ENCODE measurements at places on chromosomes 4 and X.

DNA sequence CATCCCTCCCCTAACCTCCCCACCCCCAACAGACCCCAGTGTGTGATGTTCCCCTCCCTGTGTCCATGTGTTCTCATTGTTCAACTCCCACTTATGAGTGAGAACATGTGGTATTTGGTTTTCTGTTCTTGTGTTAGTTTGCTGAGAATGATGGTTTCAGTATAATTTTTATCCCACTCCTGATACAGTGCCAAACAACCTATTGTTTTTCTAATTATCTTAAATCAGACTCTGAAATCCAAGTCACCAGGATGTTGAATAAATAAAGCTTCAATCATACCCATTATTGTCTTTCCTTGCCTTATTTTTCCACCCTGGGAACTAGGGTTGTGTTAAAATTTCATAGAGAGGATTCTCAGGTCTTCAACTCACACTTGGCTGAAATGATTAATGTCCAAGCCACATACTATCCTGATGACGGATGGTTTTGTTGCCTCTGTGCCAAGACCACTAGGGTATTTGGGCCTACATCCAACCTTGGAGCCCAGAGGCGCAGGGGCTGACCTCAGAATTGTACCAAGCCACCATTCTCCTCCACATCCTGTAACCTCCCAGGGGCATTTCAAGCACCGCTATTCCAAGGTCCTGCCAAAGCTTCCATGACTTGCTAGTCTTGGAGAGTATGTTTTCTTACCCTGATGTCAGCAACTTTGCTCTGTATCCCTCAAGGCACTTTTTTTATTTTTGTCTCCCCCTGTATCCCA, 332.4 kb downstream of the ARHGAP24 start:
- DNase-seq: no peak

GRCh38 chr4:2059046-2059725, at the start of gene NAT8L:
NAT8L (plus strand) TSS chr4:2059327; CDS start chr4:2059512, 185 bp downstream.
- no peak for DNase-seq

GRCh38 chr4:40365766-40366165, 30.6 kb downstream of the CHRNA9 start:
- DNase-seq: no peak

- DNase-seq: no peak
Observed at GRCh38 chr4:151099976-151100417, 569 bp downstream of the RPS3A start.

DNA sequence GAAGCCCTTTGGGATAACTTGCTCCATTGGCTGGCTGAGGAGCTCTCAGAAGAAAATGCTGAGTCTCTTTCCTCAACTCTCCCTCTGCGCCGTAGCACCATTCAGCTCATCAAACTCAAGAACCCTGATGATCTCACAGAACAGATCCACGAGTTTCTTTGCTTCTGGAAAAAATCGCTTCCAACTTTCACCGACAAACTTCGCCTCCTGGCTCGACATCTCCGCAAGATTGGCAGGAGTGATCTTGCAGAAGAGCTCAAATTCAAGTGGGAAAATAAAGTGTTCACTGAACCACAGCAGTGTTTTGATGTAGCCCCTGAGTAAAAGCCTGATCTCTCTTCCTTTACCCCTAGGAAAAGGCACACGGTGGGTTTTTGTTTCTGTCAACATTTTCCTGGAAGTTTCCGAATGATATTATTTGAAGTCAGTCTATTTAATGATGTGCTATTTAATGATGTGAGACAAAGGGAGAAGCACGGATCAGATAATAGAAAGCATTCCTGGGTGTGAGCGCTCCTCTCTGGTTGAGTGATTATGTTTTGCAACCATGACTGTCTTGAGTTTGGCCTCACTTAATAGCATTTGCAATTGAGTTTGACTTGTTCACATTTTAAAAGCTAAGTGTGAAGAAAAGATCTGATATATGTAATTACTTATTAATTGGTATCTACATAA, 62.2 kb downstream of the DTHD1 start:
- no peak for DNase-seq

DNA sequence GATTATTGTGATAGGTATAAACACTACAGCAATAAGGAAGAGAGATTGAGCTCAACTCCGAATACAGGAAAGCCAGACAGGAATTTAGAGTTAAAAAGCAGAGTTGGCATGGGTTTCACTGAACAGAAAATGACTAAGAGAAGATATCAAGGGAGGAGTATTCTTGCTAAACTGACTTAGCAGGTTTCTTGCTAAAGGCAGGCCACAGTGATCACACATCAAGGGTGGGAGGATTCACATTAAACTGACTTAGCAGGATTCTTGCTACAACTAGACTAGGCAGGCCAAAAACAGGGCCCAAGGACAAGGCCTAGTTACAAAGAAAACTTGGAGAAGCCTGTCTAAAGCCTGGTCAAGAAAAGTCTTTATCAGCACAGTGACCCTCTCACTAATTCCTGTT, 195.1 kb downstream of the MAGEB5 start:
- no peak for DNase-seq

GRCh38 chrX:31201503-31201902, 129.7 kb upstream of the FTHL17 start:
- DNase-seq: no peak

DNA sequence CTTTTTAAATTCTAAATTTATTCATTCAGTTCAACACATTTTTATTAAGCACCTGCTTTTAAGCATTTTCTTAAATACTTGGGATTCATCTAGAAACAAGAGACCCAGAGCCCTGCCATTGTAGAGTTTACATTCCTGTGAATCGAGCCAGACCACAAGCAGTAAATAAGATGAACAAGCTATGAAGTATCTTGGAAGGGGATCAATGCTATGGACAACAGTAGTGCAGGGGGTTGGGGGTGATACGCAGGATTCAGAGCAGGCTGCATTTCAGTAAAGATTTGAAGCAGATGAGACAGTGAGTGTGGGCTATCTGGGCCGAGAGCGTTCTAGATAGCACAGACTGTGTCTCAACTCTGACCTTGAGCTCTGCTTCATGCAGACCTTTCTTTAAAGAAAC, 35.1 kb downstream of the CLDN22 start:
- no peak for DNase-seq

GRCh38 chr4:2330091-2331042, 68.5 kb upstream of the MXD4 start:
- no peak for DNase-seq

- DNase-seq: no peak
Observed at GRCh38 chr4:165992283-165992682, 119.2 kb downstream of the TLL1 start.

DNA sequence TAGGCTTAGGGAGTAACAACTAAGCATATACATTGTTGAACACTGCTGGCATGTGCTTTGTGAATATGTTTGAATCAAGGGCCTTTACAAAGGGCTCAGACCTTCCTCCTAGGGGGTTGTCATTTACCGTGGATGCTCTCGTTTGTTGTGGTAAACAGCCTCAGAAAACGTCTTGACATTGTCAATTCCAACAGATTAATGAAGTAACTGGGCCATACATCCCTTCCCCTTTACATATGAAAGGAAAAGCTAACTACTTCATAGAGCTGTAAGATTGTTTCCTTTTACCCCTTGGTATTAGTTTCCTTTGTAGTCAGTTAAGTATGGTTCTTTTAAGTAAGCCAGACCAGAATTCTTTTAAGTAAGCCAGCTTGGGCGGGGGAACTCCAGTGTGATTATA, 42.9 kb downstream of the FAT4 start:
- DNase-seq: no peak

GRCh38 chrX:96685210-96686099, 813 bp downstream of the DIAPH2 start:
- peak; percentile 19 for DNase-seq

DNA sequence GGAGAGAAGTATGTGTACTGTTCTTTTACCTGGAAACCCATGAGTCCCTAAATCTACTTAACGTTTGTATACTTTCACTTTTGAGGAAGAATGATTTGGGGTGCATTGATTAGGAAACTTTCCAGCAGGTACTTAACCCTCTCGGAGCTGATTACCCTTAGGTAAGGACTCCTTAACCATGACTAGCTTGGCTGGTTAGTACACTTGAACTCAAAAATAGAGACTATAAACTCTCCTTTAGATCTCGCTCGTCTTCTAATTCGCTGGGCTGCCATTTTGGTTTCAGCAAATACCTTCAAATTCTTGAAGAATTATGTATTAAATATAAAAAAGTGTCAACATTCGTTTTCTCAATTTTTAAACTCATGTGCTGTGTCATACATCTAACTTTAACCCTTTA, 2.0 kb downstream of the USP9X start:
- no peak for DNase-seq

DNA sequence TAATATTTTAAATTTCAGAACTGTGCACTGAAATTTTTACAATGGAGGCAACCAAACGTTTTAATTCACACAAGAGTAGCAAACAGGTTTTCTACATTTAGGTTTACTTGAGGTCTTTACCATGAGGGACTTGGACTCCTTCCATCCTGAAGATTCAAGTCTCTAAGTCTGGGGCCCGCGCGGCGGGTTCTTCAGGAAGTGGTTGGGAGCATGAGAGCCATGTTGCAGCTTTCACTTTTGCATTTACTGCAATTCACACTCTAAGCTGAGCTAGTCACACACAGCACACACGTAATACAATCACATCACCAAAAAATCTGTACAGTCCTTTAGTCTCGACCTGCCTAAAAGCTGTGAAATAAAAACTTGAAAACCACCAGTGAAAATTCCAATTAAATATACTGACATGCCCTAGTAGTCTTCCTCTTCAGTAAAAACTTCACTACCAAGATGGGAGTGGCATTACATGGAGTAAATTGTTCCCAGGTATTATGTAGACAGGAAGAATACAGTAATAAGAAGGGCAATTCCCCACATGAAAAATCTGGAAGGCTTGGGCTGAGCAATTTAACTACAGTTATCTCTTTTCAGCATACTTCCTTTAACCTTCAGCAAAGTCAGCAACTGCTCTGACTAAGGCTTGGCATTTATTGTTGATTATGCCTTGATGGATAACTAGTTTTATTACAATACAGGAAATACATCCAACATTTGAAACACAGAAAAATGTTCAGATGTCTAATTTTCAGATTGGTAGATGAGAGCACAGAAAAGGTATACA, 571.1 kb upstream of the DIPK2B start:
- peak; percentile 25 for DNase-seq

DNA sequence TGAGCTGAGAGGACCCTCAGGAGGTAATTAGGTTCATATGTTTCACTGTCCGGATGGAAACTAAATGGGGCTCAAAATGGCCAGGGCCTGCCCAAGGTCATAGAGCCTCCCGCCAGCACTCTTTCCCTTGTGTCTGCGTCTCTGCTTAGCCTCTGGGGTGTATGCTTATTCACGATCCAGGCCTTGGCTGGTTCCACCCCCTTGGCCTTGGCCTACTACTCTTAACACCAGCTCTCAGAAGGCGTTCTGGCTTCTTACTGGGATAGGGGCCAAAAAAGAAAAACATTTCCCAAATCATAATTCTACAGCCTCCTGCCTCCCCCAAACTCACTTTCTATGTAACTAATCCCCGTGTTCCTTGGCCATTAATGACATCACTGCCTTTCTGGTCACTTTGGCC, 68.8 kb downstream of the RTL5 start:
- no peak for DNase-seq

DNA sequence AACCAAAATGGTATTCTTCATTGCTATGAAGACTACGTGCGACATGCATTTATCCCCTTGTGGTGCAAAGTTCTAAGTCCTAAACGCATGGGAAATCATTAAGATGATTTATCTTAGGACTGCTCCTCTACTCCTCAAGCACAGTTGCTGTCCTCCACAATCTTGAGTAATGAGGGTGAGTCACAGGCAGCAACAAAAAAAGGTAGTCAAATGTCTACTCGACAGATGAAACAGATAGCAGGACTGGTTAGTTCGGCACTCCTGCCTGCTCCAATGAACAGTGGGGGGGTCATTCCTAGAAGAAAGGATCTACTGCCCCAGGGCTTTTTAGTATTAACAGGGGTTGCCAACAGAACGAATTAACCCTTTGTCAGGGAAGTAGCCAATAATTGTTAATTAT, 233.7 kb upstream of the FGF13 start:
- no peak for DNase-seq

- DNase-seq: peak; percentile 6
Observed at GRCh38 chrX:104112326-104112951, at the start of gene ZCCHC18. ZCCHC18 (plus strand) TSS chrX:104112523; CDS start chrX:104114112, 1,589 bp downstream.

GRCh38 chr4:174457468-174457867, 64.8 kb downstream of the HPGD start:
- DNase-seq: no peak

- no peak for DNase-seq
Observed at GRCh38 chrX:11097933-11098332, 13.2 kb upstream of the HCCS start.

GRCh38 chrX:80354966-80355465, 65.2 kb upstream of the TENT5D start:
- DNase-seq: no peak

DNA sequence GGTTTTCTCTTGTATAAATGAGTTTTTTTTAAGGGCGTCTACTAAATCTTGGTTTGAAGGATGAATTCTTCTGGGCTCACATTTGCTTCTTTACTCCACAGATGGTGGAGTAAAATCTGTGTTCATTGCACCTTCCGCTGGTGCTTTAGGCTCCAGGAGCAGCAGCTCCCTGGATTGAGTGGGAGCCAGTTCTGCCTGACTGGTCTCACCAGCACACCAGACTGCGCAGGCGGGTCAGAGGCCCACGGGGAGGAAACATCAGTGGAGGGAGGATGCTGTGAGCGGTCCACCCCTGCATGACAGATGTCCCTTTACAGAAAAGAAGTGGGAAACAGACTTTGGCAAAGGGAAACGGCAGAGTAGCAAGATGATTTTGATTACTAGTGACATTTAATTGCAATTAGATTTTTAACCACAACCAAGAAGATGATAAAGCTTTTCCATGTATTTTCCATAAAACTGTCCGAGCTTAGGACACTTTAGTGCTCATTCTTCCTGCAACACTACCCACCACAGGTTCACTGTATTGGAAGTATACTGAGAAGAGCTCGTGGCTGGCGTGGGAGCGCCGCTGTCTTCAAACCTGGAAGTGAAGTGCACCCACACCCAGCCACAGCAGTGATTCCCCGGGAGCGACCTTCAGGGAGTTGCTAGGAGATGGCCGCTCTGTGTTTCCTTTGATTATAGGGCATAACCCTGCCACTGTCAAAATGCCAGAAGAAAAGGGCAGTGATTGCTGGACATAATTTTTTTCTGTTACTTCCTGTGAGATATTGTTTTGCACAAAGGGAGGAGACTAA, 95.2 kb downstream of the SORBS2 start:
- DNase-seq: no peak

- DNase-seq: no peak
Observed at GRCh38 chr4:101265816-101266172, 81.5 kb downstream of the PPP3CA start.

DNA sequence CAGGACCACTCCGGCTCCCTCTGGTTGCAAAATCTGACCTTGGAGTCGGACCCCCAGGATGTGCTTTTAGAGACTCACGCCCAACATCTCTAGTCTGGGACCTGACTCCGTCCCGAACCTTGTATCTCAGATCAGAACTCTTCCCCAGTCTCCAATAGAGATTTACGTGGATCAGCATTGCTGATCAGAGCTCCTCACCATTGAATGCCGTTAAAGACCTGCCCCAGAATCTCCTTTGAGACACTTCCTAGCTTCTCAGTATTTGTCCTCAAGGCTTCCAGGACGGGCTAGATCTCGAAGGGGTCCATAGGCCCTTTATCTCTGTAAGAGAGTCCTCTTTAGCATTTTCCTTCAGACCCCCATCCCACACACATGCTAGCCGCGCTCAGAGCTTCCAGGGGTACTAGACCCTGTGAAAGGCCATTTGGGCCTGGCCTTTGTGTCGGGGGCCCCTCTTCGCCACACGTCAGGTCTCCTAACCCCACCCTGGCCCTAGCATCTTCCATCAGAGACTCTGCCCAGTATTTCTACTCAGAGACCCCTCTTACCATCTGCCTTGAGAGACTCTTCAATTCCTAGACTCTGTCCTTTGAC, 662 bp downstream of the UBA1 start:
- DNase-seq: no peak

GRCh38 chr4:48710446-48711209, 69.5 kb downstream of the FRYL start:
- no peak for DNase-seq

Data from activated T-helper 9 cell treated with anti-CD3 and anti-CD28 coated beads, Interleukin-2, amount 50 U/mL, for 16 hours (primary cell).